ENCODE measurements at places on chromosomes 13 and 19.

DNA sequence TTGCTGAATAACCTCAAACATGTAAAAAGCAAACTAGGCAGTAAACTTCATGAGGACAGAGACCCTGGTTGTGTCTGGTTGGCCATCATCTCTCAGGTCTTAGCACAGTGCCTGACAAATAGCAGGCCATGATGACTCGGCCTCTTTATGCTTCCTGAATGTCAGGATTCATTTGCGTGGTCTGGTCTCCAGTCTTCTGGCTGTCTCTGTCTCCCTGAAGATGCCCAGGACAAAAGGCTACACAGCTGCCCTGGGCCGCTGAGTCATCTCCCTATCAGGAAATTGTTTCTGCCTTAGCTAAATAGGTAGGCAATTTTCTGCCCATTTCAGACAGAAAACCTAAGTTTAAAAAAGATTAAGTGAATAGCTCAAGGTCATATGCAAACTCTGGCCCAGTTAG lies 84.1 kb upstream of the FNDC3A start:
- no peak for DNase-seq

DNA sequence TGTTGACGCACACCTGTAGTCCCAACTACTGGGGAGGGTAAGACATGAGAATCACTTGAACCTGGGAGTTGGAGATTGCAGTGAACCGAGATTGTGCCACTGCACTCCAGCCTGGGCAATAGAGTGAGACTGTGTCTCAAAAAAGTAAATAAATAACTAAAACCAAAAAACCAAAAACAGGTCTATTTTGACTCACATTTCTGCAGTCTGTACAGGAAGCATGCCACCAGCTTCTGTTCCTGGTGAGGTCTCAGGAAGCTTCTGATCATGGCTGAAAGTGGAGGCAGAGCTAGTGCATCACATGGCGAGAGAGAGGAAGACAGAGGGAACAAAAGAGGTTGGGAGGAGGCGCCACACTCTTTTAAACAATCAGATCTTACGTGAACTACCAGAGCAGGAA lies 142.5 kb downstream of the ITGBL1 start:
- no peak for DNase-seq

DNA sequence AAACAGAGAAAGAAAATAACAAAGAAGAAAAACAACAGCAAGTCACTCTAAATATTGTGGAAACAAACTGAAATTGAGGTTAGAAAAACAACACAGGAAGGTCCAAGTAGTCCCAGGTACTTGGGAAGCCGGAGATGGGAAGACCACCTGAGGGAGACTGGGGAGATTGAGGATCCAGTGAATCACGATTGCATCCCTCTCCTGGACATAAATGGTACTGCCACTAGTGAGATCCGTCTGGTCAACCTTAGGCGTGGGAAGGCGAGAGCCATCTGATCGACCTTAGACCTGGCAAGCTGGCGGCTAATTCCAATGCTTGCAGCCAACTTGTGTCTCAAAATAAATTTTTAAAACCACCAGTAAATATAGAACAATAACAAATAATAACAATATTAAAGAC lies 81.9 kb downstream of the ZNF726 start:
- DNase-seq: no peak

GRCh38 chr13:49810567-49811526 lies 18.4 kb upstream of the KPNA3 start:
- DNase-seq: no peak

DNA sequence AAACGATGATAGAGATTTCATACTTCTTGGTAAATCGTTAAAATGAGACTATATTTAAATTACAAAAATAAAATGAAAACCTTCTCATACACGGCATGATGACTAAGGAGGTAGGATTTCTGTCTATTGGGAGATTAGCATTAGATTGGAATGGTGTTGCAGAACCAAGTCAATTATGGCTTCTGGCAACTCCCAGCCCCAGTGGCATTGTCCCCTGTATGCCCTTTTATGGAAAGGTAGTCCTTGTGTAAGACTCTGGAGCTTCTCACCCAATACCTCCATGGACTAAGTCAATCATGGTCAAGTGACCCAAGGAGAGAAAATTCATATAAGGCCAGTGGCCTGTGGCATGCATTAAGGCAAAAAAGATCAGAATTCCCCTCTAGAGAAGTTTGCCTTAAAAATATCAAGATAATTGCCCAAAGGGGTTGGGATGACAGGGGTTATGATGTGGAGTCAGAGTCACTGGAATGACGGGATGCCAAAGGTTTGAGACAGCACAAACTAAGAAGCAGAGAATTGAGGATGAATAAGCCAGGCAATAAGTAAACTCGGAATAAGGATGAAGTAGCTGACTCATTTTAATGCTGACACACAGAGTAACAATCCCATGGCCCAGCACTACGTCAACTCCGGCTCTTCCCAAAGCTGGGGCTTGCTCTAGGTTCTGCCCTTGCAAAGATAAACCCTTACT lies 57.8 kb upstream of the POSTN start:
- no peak for DNase-seq

Data from hippocampal formation (tissue), 2 donors.